ENCODE measurements at places on chromosomes 13 and 19. TPM values are rescaled to one million over a fixed set of nuclear protein-coding genes. Genes with fewer than 3 reads are reported as not detected.

The C13orf42 gene
- 18.1 TPM for total RNA-seq

The C5AR1 gene
- 1.8 TPM for total RNA-seq

The LRRC8E gene
- total RNA-seq: 4.8 TPM

The KLK8 gene
- 2.9 TPM for total RNA-seq

The HPN gene
- total RNA-seq: 9.3 TPM

Measured in H9 (cell line).